CD4-positive, alpha-beta T cell (primary cell): ENCODE measurements at places on chromosomes 2 and 18. TPM values are rescaled to one million over a fixed set of nuclear protein-coding genes. Genes with fewer than 3 reads are reported as not detected.

DNA sequence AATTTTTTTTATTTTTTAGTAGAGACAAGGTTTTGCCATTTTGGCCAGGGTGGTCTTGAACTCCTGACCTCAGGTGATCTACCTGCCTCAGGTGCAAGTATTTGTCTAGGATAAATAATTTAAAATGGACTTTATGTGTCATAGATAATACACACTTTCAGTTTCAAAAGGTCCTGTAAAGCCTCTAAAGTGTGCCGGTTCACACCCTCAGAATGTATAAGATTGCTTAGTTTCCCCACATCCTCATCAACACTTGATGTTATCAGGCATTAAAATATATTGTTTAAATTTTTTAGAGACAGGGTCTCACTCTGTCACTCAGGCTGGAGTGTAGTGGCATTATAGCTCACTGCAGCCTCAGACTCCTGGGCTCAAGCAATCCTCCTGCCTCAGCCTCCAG is 170.5 kb downstream of the ANKRD44 start:
- no peak for DNase-seq

DNA sequence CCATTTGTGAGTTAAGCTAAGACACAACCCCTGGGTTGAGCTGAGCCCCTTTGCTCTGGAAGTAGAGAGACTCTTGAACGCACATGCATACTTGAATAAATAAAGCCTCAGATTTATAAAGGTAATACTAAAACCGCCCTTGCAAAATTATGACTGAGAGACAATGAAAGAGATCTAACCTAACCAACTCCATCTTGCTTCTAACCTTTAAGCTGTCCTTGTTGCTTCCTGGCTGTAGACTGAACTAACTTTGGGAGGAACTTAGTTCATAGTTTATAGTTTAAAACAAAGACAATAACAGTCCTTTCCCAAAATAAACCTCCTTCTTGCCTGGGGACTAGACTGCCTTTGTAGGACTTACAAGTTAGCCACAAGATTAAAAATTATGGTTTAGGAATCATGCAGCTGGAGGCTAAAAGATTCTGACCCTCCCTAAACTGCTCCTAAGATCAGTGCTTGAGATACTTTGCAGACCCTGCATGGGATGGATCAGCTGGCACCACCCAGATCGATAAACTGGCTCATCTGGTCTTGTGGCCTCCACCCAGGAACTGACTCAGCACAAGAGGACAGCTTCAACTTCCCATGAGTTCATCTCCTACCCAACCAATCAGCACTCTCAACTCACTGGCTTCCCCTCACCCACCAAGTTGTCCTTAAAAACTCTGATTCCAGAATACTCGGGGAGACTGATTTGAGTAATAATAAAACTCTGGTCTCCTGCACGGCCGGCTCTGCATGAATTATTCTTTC is 240.2 kb upstream of the SLC14A2 start:
- DNase-seq = no peak

DNA sequence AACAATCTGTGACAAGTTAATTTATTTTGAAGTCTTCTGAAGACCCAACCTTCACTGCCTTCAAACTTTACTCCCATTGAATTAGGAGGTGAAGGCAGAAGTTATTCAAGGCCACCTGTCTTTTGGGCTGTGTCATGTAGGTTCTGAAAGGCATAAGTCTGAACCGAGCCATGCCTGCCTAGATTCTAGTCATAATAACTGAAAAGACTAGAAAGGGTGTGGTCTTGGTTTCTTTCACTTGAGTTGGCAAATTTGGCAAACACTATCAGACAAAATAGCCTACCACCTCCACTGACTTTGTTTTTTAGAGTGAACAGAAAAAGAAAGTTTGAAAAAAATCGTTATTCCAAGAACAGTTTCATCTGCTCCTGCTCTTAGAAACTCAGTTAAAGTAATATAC is 38.4 kb downstream of the PPM1B start:
- DNase-seq = no peak

DNA sequence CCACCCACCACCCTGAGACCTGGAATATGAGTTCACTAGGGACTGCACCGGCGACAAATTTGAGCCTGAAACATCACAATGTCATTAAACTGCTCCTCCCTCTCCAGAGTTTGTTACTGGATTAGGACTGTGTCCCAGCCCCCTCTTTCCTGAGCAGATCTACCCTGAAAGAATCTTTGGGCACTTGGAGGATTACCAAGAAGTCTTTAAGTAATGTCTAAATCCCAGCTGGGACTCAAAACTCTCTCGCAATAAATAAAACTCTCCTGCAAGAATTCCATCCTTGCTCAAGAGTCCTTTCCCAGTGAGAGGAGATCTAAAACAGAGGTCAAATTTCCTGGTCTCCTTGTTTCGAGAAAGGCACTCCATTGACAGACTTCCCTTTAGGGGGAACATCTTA is 20.9 kb downstream of the GKN2 start:
- no peak for DNase-seq

- DNase-seq = no peak
Measured at GRCh38 chr18:76444446-76445105, 50.5 kb downstream of the ZNF516 start.

DNA sequence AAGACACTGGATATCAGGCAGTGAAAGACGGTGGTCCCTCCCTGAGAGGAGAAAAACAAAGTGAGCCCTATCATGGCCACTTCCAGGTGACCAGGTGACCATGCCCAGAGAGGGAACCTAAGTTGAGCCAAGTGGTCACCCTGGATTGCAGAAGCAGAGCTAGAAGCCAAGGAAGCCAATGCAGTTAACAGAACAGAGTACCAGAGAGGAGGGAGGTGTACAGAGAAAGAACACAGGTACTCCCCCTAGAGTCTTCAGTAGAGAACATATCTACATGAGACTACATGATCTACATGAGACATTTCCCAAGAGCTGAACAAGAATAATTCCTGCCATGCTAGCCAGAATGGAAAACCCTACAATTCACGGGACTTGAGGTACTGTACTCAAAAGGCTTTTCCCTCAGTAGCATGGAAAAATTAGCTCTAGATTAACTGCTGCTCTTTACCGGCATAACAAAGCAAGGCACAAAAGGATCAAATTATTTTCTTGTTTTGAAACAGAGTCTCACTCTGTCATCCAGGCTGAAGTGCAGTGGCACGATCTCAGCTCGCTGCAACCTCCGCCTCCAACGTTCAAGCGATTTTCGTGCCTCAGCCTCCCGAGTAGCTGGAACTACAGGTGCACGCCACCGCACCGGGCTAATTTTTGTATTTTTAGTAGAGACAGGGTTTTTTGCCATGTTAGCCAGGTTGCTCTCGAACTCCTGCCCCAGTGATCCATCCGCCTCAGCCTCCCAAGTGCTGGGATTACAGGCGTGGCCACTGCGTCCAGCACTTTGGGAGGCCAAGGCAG is 23.5 kb downstream of the ROCK2 start:
- no peak for DNase-seq

GRCh38 chr18:9535430-9535991 is 60.2 kb downstream of the RALBP1 start:
- no peak for DNase-seq

GRCh38 chr18:58733866-58734265 is 62.6 kb downstream of the MALT1 start:
- no peak for DNase-seq

DNA sequence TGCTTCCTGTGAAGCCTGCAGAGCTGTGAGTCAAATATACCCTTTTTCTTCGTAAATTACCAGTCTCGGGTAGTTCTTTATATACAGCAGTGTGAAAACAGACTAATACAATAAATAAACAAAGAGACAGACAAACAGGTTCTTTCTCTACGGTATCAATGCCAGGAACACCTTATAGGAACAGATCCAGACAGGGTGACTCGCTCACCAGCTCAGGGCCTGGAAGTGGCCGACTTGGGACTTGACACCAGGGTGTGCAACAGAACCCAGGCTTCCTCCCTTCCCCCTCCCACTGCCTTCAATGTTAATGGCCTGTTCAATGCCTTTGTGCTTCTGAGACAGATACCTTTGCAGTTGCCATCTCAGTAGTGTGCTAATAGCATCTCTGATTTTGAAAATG is 309.5 kb downstream of the ALK start:
- DNase-seq = no peak

DNA sequence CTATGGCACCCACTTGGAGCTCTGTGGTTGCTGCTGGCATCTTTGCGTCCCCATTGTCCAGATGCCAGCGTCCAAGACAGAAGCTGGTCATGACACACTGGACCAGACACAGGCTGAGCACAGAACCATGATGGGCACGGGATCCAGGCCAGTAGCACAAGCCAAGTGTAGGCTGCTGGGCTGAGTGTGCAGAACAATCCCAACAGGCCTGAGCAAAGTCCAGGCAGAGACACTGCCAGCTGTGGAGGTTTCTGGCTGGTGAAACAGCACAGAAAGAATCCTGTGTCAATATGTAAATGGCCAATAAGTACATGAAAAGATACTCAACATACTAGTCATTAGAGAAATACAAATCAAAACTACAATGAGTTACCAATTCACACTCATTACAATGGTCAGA is 705.4 kb downstream of the METTL4 start:
- DNase-seq = no peak

- DNase-seq = no peak
Measured at GRCh38 chr2:9033385-9034168, 30.1 kb upstream of the MBOAT2 start.

DNA sequence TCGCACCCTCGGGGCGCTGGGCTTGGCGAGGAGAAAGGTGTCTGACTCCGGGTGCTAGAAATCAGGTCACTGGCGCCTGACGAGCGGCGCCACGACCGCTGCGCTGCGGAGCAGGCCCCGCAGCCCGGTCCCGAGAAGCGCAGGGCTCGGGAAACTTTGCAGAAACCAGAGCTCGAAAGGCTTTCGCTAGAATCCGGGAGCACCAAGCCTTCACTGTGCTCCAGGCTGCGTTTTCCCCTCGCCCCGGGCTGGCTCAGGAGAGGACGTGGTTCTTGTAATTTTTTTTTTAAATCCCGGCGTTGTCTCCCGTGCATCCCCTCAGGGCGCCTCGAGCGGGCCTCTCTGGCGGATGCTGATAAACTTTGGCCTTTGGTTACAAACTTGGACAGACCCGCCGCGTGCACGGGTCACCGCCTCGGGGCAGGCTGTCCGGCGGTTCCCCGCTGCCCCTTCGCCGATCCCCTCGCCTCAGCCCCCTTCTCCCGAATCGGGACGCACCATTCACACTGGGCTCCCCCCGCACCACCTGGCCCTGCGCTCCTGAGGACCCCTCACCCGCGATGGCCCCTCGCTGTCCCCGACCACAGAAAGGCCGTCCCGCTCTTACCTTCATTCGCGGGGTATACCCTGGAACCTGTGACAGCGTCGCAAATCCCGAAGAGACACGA is 419 bp downstream of the EPHA4 start:
- DNase-seq = no peak

- no peak for DNase-seq
Measured at GRCh38 chr2:151630372-151630771, 103.9 kb downstream of the NEB start.

DNA sequence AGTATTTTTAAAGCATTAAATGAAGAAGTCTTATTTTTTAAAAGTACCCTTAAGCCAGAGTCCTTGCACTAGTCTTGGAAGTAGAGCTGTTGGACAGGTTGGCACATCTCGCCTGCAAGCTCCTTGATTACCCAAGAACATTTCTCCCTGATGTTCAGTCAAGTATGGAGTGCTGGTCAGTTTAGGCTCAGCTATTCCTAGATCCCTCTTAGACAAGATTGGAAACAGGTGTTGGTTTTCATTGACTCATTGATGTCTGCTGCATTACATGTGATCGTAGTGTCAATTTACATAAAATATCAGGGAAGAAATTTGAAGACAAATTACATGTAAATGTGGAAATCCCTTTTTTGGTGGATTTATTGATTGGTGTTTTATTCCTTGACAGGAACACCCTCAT is 170.4 kb downstream of the ZNF407 start:
- no peak for DNase-seq

- no peak for DNase-seq
Measured at GRCh38 chr2:88136817-88137216, 9.0 kb upstream of the FABP1 start.

- no peak for DNase-seq
Measured at GRCh38 chr2:239140346-239141020, 260.3 kb downstream of the HDAC4 start.

DNA sequence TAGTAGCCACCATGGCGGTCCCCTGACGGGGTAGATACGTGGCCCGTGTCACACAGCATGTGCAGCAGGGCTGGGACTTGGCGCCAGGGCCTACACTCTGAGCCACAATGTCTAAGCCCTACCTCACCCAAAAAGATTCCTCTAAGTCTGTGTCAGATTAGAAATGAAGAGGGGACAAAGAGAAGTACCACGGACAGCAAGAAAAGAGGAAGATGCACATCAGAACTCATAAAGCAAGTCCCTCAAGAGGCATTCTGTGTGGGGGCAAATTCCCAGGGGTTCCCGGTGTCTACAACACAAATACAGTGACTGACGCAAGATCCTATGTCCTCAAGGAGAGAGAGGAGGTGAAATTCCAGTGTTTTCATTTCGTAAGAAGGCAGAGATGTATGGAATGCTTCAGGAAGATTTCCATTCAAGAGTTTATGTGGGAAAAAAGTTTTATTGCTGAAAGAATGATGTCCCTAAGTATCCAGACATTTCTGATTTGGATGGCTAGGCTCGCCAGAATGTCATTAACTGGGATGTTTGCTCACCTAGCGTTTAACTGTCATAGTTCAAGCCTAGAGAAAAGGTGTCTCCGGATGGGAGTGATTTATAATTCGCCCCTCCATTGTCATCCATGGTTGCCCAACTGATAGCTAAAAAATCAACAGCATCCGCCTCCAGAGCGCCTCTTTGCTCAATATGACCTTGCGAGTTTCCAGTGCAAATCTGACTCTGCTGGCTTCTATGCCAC is 75.6 kb upstream of the CHMP1B start:
- DNase-seq = no peak

GRCh38 chr2:94984964-94985575 is 40.4 kb upstream of the MAL start:
- DNase-seq = no peak

DNA sequence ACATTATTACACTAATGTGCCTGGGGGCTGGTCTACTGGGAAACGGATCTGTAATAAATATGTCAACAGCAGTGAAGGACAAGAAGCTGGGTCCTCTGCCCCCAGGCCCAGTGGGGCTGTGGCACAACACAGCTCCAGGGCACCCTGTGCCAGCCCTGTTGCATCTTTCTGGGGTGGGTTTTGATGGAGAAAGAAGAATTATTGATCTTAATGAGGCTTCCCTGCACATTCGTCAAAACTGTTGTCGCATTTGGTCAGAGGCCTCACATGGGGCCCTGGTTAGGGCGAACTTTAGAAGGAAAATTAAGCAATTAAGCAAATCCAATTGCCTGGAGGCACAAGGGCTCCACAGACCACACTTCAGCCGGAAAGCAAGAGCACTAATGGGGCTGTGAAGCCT is 30.0 kb upstream of the TWIST2 start:
- DNase-seq = no peak

GRCh38 chr2:12543978-12544558 is 172.7 kb upstream of the TRIB2 start:
- no peak for DNase-seq

GRCh38 chr2:146129231-146129630 is 1609.3 kb upstream of the ZEB2 start:
- no peak for DNase-seq

Gene NR4A2
- 319 TPM for total RNA-seq

Gene SLC4A5
- total RNA-seq = 7.8 TPM

Gene VWA3B
- not detected for total RNA-seq

Gene SLC14A1
- 5.3 TPM for total RNA-seq

Gene TAF4B
- total RNA-seq = 13.7 TPM

Gene RIT2
- total RNA-seq = not detected

Gene MDH1B
- 0.31 TPM for total RNA-seq

Gene ABCG8
- not detected for total RNA-seq

Gene LRATD1
- total RNA-seq = not detected

Gene POTEE
- 0.11 TPM for total RNA-seq

Gene CRYBA2
- not detected for total RNA-seq

Gene CFAP221
- not detected for total RNA-seq

Gene CNTNAP5
- not detected for total RNA-seq

Gene SOWAHC
- 1.6 TPM for total RNA-seq

Gene CPS1
- 0.67 TPM for total RNA-seq
